Right cardiac atrium (tissue), 5 donors: ENCODE measurements at places on chromosomes 1 and 21.

DNA sequence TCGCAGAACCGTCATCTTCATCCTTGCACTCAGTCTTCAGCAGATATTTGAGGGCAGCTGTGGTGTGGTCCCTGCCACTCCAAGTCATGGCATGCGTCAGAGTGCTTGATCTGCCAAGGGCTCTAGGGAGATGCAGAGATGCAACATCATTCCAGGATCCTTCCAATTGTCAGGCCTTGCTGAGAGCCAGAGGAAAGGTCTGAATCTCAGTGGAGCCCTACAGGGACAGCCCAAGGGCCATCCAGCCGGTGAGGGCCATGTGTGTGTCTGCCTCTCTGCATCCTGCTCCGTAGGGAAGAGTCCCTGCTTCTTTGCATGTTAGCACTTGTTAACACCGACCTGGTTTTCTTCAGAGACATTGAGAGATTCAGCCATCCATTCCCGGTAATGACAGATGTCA lies 17.6 kb downstream of the MAPKAPK2 start:
- no peak for DNase-seq

DNA sequence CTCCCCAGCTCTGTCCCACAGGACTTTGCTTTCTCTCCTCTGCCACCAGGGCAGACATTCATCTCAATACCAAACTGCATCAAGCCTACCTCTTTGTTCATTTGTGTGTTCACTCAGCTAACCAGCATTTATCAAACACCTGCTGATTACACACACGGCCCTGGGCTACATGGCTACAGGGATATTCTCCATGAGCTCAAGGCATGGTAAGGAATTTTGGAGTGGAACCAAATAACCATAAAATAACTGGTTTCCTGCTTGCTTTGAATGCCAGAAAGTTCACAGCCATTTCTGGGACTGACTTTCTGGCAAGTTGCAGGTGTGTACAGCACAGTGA lies 54.6 kb downstream of the LDLRAD2 start:
- no peak for DNase-seq

GRCh38 chr1:54294887-54295286 lies 94.9 kb downstream of the MRPL37 start:
- DNase-seq = no peak

DNA sequence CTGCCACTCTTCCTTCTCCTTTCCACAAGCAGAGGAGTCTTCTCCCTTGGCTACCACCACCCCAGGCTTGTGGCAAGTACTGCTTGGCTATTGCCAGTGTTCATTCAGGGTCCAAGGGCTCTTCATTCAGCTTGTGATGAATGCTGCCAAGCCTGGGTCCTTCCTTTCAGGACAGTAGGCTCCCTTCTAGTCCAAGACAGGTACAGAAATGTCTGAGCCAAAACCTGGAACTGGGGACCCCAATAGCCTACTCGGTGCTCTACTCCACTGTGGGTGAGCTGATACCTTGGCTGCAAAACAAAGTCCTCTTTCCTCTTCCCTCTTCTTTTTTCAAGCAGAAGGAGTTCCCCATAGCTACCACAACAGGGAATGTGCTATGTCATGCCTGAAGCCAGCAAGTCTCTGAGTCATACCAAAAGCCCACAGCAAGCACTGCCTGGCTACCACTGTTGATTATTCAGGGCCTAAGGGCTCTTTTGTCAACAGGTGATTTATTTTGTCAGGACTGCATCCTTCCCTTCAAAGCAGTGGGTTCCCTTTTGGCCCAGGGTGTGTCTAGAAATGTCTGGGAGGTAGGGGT lies 268.9 kb downstream of the HHAT start:
- DNase-seq = no peak

DNA sequence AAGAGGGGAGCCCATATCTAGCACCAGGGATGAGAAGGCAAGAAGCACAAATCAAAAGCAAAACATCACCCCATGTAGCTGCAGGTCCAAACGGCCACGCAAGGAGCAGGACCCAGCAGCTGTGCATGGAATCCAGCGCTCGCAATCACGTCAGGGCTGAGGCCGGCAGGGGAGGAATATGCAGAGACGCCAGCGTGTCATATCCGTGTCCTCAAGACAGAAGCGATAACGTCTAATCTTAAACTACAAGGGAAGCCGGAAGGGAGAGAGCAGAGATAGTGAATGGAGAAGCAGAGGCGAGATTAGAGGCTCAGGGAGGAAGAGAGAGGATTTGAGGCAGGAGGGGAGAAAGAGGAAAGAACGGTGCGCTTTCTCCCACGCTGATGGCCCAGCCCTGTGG lies 39.1 kb downstream of the FBXO2 start:
- peak; percentile 33 for DNase-seq

GRCh38 chr1:207750631-207751305 lies 1.1 kb upstream of the CD46 start:
- no peak for DNase-seq

DNA sequence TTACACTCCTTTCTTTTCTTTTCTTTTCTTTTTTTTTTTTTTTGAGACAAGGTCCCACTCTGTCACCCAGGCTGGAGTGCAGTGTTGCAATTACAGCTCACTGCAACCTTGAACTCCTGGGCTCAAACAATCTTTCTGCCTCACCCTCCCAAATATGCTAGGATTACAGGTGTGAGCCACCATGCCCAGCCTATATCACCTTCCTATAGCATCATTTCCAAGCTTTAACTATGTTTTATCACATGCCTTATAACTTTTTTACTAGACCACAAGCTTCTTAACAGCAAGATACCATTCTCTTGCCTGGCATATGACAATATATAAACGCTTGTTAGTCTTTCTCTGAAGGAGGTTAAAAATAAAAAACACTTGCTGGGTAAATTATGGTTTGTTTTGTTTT lies 55.3 kb upstream of the MUTYH start:
- no peak for DNase-seq

DNA sequence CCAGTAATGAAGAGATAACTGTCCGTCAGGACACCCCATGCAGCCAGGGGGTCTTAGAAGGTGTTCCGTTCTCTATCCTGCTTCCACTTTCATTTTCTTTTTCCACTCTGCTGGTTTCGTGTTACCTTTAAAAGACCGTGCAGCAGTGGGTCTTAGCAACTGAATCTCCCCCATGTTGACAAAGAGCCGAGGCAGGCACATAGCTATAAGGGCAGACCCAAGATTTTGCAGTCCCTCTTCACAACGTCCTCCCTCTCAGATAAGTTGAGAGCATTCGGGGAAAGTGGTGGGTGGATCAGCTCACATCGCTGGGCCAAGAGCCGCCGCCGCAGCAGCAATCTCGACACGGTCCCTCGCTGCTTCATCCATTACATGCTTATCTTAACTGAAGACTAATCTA lies 355.5 kb downstream of the LMO4 start:
- DNase-seq = peak; percentile 68

- DNase-seq = peak; percentile 77
These were observed 68.9 kb upstream of the TSPAN2 start for GRCh38 chr1:115158181-115158580.
